ENCODE measurements at places on chromosomes 7 and 10.

DNA sequence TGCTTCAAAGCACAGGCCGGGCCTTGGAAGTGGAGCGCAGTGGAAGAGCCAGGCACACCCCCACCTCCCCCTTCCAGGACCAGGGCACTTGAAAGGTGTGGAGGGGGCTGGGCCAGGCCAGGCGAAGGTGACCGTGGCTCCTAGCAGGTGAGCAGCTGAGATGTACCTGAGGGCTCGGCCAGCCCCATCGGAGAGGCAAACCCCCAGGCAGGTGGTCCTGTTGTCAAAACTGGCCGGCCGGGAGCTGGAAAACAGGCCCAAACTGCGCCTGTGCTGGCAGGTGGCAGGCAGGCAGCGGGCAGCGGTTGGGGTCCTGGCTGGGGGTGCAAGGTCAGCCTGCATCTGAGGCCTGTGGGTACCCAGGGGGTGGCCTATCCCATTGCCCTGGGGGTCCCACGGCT is 96.4 kb upstream of the DNAAF5 start:
- no peak for DNase-seq

GRCh38 chr10:101690461-101690860 is 4.5 kb downstream of the FBXW4 start:
- no peak for DNase-seq

GRCh38 chr7:137685433-137686164 is 161.2 kb downstream of the DGKI start:
- DNase-seq = no peak

- DNase-seq = no peak
Measured at GRCh38 chr7:1533547-1534329, 3.2 kb downstream of the MAFK start.

DNA sequence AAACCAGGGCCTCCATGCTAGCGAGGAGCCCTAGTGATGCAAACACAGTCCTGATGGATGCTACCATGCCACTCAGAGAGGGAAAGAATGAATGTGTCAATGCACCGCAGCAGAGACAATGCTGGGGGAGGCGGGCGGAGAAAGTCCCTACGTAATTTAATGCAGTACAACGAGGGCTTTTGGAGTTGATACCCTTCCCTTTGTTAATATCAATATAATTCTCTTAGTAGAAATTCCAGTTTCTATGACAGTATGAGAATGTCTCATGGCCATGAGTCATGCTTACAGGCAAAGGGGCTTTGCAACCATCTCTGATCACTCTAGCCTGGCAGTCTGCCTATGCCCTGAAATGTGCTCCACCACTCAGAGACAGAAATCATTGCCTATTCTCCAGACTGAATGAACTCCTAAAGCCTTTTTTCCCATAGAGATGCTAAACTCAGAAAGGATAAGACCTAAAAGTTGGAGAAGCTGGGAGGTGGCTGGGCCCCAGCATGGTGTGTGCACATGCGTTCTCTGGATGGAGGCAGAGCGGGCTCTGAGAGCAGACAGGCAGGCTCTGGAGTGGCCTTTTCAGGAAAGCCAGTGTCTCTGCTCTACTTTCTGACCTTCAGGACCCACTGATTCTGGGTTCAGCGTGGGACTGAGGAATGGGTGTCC is 20.3 kb upstream of the GIMAP2 start:
- peak; percentile 32 for DNase-seq

DNA sequence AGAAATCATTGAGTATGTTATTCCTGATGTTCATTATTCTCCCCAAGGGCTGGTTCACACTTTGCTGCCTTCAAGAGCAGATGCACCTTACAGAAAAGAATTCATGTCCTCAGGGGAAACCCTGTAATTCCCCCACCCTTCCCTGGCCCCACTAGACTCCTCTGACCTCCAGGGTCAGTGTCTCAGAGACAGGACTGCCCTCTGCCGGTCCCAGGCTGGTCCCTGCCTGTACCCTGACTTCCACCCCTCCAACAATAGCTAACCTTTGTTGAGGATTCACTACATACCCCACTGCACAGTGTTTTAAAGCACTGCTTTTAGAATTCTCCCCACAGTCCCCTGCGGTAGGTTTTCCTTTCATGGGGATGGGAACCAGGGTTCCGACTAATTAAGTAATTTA is 4.4 kb upstream of the SEPHS1 start:
- DNase-seq = no peak

DNA sequence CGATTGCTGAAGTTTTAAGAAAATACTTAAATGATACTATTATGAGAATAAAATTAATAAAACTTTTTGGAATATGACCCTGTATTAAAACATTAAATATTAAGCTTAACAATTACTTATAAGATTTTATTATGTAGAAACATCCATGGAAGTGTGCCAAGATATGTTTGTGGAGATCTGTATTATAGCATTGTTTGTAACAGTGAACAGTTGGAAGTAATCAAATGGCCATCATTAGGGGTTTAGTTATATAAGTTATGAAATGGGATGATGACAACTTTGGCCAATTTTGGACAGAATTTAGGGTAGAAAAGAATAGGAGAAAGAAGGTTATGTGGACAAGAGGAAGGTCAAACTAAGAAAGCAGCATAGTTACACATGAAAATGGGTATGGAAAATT is 88.0 kb downstream of the AKAP9 start:
- no peak for DNase-seq

- DNase-seq = no peak
Measured at GRCh38 chr7:16123117-16123770, 298.1 kb downstream of the CRPPA start.

GRCh38 chr7:104264285-104264684 is 56.5 kb upstream of the ORC5 start:
- no peak for DNase-seq

- no peak for DNase-seq
Measured at GRCh38 chr7:99267481-99267840, 5.2 kb upstream of the MYH16 start.

DNA sequence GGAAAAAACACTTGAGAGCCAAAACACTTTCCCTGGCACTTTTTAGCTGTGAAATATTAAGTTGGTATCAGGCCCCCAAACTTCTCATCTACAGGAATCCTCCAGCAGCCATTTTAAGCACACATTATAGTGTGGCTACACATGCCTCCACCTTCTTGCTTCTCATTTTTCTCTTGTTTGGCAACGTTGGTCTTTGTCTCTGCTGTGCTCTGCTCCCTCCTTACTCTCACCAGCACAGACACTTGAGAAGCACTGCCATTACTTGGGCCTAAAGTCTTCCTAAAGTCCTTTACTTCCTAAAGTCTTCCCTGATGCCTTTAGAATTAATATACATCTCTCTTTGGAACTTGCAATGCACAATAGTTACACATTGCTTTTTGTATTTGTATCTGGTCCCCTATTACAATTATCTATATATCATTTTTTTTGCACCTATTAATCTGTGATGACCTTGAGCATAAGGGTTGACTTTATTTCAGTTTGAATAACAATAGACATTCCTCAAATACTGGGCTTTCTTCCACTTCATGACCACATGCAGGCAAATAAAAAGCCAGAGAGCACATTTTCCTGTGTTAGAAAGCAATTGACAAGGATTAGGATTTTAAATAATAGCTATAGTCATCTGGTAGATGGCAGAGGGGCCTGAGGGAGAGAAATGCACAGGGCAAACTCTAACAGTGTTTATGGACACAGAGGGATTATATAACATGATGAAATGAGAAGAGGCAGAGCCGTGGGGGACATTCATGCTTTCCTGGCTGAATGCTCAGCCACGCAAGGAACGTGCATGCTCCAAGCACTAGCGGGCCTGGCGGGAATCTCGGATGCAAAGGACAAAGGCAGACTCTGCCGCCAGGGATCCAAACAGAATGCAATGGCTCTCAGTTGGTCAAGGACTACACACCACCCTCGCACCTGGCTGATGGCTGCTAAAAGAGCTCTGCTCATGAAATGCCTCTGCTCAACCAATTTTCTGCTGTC is 99.3 kb downstream of the CDC14C start:
- DNase-seq = no peak

- no peak for DNase-seq
Measured at GRCh38 chr10:37439826-37440225, 314.4 kb downstream of the ANKRD30A start.

- no peak for DNase-seq
Measured at GRCh38 chr10:23070913-23071218, 24.5 kb upstream of the MSRB2 start.

GRCh38 chr10:59093461-59093860 is 83.0 kb upstream of the PHYHIPL start:
- no peak for DNase-seq

- no peak for DNase-seq
Measured at GRCh38 chr10:130360826-130361311, 224.7 kb downstream of the GLRX3 start.
